Smooth muscle cell of the brain vasculature (primary cell): ENCODE measurements at places on chromosomes 6 and 20.

- DNase-seq, result no peak
Observed at GRCh38 chr6:44248579-44248978, 1.7 kb downstream of the HSP90AB1 start.

- DNase-seq, result no peak
Observed at GRCh38 chr6:157840261-157840660, 17.2 kb downstream of the SNX9 start.

- DNase-seq, result peak; percentile 91
Observed at GRCh38 chr6:112956696-112957535, 609.8 kb downstream of the RFPL4B start.

GRCh38 chr6:47168180-47168579 is 126.0 kb upstream of the ADGRF1 start:
- peak; percentile 72 for DNase-seq

DNA sequence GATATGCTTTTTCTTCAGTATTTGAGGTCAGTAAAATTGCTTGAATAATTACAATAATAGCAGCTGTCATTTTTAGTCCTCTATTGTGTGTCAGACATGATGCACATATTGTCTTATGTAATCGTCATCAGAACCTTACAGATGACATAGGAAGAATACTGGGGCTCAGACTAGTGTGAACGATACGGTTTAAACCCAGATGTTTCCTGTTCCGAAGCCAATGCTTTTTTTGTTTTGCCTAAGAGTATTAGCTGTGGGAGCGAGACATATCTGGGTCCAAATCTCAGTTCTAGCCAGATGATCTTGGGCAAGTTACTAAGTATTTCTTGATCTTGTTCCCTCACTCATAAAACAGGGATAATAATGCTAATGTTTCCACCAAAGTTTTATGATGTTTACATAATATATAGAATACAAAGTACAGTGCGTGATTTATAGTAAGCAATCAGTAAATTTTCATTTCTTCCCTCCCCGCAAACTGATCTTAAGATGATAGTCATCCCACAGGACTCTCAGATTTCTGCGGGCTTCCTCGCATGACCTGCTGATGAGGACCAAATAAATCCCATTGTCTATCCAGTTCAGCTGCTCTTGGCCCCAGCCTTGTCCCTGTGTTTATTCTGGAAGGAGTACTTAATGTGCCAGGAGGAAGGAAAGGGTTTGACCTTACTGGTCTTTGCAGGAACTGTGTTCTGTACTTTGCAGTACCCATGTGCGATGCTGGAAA is 98.2 kb downstream of the CAP2 start:
- no peak for DNase-seq
